PC-3 (cell line): ENCODE measurements at places on chromosomes 3 and 15.

- DNase-seq = peak; percentile 67
Measured at GRCh38 chr15:98905963-98906711, 101.5 kb downstream of the PGPEP1L start.

DNA sequence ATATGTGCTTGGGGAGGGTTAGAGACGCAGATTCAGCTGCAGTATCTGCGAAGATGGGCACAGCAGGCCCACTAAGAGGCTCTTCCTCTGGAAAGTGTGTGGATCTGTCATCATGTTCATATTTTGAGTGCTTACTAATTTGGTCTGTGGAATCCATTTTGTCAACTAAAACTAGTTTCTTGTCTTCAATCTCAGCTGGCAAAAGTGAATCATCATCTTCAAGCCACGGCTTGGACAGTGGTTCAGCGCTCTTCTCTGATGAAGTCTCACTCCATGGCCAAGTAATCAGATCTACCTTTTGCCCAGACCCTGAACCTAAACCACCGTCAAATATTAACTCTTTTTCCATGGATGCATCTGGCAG lies 76.2 kb downstream of the IMPG2 start:
- DNase-seq = no peak

DNA sequence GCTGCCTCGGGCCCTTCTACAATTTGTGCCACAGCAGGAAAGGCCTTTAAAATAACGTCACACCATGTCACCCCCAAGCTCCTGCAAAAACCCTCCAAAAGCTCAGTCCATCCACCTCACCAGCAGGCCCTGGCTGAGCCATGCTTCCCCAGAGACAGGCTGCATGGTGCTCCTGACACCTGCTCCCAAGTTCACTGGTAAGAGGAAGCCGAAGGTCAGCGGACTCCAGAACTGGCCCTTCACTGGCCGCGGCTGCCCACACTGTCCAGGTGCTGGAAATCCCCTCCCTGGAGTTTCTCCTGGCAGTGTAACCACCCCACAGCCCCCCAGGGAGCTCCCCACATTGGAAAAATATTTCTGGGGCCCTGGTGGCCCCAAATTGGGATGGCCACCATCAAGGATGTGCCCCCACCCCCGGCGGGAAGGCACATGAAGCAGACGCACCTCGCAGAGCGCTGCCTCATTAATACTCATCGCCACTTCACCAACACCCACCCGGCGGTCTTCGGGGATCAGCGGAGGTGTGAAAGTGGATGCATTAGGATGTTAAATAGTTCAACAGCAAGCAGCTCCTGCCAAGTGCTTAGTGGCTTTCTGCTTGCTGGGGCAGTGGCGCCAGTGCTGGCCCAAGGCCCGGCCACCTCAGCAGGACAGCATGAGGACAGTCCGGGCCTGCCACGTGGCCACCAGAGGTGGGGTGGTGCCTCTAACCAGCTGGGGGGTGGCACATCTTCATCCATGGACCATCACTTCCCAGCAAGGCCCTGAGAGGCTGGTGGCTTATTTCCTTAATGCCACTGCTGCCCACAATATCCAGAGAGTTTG lies 146.1 kb upstream of the IQSEC1 start:
- DNase-seq = no peak

DNA sequence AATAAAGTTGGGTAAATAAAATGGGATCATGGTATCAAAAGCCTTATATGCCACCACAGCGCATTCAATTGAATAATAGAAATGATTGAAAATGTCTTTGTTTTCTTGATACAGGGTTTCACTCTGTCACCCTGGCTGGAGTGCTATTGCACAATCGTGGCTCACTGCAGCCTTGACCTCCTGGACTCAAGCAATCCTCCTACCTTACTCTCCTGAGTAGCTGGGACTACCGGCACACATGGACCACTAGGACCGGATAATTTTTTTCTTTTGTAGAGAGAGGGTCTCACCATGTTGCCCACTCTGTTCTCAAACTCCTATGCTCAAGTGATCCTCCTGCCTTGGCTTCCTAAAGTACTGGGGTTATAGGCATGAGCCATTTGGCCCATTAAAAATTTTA lies 33.8 kb upstream of the BBX start:
- DNase-seq = no peak

DNA sequence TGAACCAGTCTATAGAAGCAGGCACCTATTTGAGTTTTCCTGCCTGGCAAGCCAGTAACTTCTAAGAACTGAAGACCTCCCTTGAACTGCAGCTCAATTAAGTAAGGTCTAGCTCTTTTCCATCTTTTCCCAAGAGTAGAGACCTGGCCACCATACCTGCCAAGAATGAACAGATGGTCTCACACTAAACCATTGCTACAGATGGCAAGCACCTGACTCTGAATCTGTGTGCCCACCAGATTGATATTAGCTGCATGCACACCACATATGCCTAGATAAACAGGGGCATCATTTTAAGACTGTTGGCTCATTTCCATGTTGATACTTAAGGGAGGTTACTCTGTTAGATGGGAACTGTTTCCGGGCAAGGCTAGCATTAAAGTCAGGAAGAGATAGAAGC lies 34.8 kb upstream of the GSK3B start:
- DNase-seq = no peak

GRCh38 chr15:79410237-79410636 lies 21.9 kb upstream of the MINAR1 start:
- DNase-seq = no peak

GRCh38 chr15:77014132-77015081 lies 19.5 kb downstream of the PSTPIP1 start:
- no peak for DNase-seq

DNA sequence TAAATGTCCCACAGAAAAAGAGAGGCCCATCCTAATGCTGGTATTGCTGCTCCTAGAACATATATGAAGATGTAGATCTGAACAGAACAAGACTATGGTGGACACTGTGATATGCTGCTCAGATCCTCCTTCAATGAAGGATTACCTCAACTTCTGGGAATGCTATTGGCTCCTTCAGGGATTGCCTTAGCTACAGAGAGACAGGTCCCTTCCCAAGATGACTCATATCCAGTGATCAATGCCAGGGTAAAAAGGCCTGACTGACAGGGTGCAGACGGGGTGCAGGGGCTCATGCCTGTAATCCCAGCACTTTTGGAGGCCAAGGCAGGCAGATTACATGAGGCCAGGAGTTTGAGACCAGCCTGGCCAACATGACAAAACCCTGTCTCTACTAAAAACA lies 20.5 kb upstream of the STAG1 start:
- peak; percentile 17 for DNase-seq

GRCh38 chr3:41219424-41219823 lies 20.1 kb downstream of the CTNNB1 start:
- DNase-seq = no peak

DNA sequence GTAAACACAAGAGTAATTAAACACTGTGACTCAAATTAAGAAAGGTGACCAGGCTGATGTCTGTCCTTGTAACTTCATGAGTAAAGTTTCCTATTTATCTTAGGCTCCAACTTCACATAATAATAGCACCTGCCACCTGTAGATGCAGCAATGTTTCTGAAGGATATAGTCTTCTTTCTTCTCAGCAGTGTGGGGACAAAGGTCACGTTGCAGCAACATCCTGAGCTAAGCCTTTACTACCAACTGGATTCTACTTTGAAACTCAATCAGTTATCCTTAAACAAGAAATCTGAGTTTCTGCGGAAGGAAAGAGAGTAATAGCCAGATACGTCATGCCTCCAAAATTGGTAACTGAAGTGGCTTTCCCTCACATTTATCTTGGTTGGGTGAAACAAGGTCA lies 253.1 kb downstream of the RBMS3 start:
- no peak for DNase-seq

GRCh38 chr15:56240390-56240789 lies 3.3 kb downstream of the RFX7 start:
- DNase-seq = no peak

- DNase-seq = no peak
Measured at GRCh38 chr3:49930168-49930690, 618 bp upstream of the MON1A start.

GRCh38 chr3:53211706-53212702 lies 43.8 kb downstream of the TKT start:
- DNase-seq = no peak

DNA sequence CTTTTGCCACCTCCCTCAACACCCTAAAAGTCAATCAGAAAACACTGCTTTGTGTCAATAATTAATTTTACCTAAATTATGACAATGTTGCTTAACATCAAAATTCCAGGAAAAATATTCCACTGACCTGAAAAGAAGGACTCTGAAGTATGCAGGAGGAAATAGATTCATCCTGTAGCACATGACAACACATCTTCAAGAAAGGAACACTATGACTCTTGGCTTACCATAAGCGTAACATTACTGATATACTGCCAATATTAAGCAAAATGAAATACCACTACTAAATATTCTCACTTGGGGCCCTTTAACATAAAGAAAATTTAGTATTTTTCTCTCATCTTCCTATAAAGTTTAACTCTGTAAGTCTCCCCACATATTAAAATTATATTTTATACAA lies 9.6 kb downstream of the SUCLG2 start:
- DNase-seq = no peak

- DNase-seq = peak; percentile 25
Measured at GRCh38 chr3:171971919-171972514, 67.4 kb upstream of the FNDC3B start.

GRCh38 chr15:70466305-70466704 lies 297.1 kb downstream of the UACA start:
- DNase-seq = no peak

DNA sequence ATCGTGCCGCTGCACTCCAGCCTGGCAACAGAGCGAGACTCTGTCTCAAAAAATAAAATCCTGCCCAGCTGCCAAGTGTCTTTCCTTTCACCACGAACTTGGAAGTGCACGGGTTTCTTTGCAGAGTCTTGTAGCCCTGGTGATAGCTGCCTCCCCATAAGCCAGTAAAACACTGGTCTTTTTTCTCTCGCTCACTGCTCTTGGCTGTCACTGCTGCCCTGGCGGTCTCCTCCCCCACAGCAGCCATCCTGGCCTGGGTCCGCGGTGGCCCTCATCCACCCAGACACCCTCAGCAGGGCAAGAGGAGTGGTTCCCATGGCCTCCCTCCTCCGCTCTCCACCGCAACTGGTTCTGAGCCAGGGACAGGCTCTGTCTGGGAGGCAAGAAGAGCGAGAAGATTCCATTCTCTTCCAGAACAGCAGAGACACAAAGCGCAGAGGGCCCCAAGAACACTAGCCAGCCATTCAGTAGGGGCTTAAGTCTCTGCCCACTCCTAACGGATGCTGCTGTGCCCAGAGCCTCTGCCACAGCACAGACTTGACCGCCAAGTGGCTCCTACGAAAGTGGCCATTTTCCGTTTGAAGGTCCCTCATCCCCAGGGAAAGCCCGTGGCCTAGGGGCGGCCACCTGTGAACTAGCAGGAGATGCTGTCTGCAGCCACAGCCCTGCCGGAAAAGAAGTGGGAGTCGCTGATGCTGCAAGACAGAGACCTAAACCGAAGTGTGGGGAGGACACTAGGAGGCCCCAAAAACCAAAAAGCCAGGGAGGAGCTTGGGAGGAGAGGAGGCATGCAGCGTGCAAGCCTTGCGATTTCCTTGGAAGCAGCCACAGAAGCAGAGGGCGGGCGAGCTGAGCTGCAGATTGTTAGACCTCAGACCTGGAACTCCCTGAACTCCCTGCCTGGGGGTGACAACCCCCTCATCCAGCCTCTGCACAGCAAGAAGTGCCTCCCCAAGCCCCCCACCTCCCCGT lies 44.1 kb downstream of the KLHL25 start:
- DNase-seq = no peak

- DNase-seq = no peak
Measured at GRCh38 chr3:23421811-23422516, 218.8 kb downstream of the UBE2E2 start.

DNA sequence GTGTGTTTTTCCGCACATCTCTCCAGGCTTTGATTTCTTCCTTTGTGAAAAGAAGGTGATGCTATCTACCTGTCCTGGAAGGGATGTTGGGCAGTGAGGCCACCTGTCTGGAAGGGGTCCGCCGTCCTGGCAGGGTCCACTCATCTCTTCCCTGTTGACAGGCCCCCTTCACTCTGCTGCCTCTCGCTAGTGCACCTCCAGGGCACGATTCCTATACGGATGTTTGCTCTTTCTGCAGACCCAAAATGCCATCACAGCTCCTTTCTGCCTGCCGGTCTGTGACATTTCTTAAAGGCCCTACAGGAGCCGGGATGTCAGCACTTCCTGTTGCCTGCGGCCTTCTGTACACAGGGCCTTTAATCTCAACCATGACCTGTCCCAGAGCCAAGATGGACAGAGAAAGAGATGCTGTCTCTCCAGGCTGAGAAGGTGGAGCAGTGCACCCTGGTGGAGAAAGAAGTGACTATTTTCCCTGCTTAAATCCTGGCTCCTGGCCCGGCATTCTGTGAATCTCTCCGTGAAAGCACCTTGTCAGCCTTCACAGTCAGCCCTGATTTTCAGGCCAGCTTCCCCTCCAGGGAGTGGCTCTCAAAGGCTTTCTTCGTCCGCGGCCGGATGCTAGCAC lies 7.4 kb downstream of the FAM3D start:
- DNase-seq = peak; percentile 68

GRCh38 chr3:97070302-97070701 lies 255.9 kb downstream of the EPHA6 start:
- no peak for DNase-seq

- DNase-seq = no peak
Measured at GRCh38 chr15:77898811-77899730, 178.4 kb downstream of the TBC1D2B start.

DNA sequence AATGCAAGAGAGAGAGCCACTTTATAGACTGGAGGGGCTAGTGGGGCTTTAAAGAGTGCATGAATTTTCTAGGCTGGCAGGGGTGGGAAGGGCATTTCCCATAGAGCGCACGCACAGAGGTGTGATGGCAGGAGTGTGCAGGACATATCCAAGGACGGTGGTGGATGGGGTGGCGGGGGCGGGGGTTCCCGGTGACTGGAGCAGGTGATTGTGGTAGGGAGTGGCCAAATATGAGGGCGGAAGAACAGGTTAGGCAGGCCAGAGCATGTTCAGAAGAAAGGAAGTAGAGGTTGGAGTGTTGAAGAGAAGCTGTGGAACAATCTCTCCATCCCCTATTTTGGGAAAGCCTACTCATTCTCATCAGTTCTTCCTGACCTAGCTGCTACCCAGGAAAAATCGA lies 18.1 kb downstream of the FAM81A start:
- peak; percentile 65 for DNase-seq

DNA sequence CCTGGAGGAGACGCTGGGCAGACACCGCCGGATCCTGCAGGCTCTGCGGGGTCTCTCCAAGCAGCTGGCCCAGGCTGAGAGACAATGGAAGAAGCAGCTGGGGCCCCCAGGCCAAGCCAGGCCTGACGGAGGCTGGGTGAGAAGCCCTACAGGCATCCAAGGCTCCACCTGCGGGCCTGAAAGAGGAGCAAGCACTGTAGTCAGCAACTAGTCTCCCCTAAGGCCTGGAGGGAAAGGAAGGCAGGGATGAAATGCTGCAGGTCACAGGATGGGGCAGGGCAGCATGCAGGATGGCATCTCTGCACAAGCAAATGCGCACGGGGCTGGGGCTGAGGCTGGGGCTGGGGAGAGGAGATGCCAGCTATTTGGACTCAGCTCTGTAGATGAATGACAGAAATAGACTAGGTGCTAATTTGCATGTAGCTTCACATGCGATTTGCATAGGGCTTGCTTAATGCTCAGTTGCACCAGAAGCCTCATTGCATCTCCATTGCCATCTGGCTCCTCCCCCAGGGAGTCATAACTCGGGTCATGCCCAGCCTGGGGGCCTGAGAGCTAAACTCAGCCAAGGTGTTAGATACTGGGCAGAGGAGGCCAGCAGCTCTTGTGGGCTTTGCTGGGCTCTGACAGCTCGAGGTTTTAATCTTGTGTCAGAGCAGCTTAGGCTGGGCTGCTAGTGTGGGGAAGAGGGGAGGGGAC lies 5.2 kb upstream of the CPLX3 start:
- DNase-seq = no peak

- peak; percentile 74 for DNase-seq
Measured at GRCh38 chr15:92069308-92070250, 216.1 kb downstream of the SLCO3A1 start.
